Globus pallidus (tissue), 1 donor: ENCODE measurements at places on chromosomes 5 and 9.

DNA sequence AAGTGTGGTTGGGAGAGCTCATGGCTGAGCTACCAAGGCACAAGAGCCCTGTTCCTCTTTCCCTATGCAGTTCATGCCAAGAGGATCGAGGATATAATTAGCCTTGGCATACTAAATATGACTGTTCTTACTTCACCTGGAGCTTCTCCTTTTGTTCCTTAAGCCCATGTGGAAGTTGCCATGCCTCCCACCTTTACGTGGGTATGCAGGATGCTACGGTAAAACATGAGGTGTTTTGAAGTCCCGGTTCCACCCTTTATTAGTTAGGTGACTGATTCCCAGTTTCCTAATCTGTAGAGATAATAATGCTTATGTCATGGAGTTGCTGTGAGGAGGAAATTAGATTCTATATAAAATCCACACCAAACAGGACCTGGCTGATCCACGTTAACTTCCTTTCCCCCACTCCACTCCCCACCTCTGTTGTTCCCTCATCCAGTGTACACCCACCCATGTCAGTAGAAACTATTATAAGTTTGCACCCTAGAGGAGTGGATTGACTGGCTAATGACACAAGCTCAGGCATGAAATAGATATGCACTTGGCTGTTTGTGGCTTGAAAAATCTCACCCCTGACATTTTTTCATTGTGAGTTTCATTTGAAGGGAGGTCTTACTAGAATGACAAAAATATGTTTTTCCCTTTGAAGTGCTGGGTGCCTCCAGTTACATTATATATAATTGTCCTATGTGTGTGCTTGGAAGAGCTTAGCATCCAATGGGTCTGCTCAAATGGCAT, 36.8 kb upstream of the SHOC1 start:
- DNase-seq: no peak

- no peak for DNase-seq
Observed at GRCh38 chr9:8706531-8706930, 907.0 kb upstream of the DMAC1 start.

GRCh38 chr9:121645003-121645402, 6.4 kb upstream of the DAB2IP start:
- DNase-seq: peak; percentile 47

GRCh38 chr5:14218897-14219573, 75.9 kb downstream of the TRIO start:
- no peak for DNase-seq

GRCh38 chr5:14187157-14187556, 44.0 kb downstream of the TRIO start:
- no peak for DNase-seq

- DNase-seq: peak; percentile 69
Observed at GRCh38 chr5:129771058-129771838, 23.4 kb downstream of the MINAR2 start.

DNA sequence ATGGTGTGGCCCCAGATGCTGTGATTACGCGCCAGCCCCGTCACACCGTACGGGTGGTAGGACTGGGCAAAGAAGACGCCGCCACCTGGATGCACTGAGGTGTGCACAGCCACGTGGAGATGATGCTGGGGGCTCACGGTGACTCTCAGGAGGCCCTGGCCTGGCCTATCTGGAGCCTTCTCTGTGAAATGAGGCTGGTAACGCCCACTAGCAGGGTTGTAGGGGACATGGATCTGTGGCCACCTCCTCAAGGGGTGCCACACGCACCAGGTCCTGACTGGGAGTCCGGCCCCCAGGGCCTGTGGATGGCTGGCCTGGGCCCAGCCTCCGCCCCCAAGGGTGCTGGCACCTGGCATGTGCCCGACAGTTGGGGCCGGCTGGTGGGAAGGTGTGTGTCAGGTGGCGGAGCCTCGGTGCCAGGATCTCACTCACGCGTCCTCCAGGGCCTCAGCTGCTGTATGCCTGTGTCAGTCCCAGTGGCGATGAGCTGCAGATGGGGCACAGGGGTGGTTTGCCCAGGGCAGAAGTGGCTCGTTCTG, 32.4 kb downstream of the NEK6 start:
- no peak for DNase-seq

DNA sequence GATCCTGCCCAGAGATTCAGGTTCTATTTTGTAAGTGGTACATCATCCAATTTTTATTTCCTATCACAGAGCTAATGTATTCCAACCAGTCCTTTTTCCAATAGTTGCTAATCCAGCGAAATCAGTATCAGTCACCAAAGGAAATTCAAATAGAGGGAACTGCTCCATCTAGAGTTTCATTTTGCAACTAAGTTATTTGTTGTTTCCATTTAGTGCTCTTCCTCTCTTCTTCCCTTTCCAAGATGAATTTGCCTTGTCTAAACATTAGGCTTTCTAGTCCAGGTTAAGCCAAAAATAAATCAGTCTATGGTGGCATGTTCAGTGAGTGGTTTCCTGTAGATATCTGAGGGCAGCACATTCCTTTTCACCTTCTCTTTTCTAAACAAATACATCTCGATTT, 79.8 kb upstream of the SPATA31D4 start:
- no peak for DNase-seq

- no peak for DNase-seq
Observed at GRCh38 chr5:161051920-161052500, 200.0 kb upstream of the ATP10B start.

- peak; percentile 73 for DNase-seq
Observed at GRCh38 chr9:131660466-131661405, 79.1 kb downstream of the RAPGEF1 start.

DNA sequence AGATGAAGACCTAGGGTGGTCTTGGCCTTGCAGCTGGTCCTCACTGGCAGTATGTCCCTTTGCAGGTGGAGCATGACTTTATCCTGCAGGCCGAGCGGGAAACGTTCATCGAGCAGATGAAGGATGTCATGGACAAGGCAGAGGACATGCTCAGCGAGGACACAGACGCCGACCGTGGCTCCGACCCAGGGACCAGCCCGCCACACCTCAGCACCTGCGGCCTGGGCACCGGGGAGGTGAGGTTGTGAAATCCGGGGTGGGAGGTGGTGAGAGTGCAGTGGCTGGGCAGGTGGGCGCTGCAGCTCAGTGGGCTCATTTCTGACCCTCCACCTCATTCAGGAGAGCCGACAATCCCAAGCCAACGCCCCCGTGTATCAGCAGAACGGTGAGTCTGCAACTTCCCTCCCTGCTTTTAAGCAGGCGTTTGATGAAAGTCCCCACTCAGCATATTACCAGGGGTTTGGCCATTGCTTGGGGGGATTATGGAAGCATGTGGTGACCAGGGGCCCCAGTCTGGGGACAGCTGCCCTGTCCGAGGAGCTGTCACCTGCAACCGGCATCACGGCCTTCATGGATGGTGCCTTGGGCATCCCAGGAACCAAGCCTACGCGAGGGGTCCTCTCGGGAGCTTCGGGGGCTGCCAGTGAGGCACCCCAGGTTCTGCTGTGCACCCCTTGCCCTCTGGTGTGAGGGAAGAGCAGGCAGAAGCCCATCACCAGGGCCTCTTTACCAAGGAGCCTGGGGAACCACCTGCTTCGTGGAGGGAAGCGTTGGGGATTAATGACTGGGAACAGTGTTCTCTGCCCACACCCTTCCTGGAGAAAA, 84.0 kb downstream of the WNK2 start:
- DNase-seq: no peak

DNA sequence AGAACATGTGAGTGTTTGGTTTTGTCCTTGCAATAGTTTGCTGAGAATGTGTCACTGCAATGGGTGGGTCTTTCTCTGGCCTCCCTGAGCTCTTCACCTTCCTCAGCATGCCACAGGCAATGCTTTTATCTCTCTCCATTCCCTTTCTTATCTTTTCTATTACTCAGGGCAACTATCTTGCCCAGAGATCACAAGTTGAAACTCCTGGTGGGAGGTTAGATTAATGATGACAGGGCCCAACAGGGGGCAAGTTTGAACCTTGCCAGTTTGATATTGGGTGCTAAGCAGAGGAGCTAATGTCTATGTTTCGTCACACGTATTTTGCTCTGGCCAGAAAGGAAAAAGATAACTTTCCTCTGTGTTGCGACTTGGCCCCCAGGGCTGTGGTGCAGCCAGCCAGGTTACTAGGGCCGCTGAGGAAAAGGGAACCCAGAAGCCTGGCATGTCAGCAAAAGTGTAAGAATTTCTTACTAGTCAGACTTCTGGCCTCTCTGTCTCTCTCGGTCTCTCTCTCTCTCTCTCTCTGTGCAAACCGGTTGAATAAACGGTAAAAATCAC, 299.3 kb upstream of the POU5F2 start:
- DNase-seq: no peak

DNA sequence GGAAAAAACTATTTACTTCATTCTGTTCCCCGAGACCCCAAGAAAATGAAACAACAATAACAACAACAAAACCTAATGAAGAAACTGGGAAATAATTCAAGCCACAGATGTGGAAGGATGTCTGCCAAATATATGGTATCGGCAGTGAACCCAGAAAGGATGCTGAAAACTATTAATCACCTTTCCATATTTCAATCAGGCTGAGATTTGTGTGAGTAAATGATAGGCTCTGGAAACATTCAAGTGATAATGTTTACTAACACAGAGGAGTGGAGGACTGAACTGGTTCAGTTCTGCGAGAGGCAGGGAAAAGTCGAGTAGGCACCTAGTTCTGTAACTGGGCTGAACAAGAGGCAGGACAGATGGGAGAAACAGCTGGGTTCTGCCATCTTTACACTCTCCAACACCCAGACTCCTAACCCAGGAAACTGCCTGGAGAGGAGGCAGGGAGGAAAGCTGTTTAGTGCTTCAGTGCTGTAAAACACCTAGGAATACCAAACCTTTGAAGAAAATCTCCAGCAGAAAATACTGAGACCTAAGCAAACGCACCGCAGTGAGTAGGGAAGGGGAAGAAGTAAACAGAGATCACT, 96.8 kb upstream of the GNA14 start:
- no peak for DNase-seq

GRCh38 chr5:127210042-127210441, 80.6 kb upstream of the MEGF10 start:
- no peak for DNase-seq

DNA sequence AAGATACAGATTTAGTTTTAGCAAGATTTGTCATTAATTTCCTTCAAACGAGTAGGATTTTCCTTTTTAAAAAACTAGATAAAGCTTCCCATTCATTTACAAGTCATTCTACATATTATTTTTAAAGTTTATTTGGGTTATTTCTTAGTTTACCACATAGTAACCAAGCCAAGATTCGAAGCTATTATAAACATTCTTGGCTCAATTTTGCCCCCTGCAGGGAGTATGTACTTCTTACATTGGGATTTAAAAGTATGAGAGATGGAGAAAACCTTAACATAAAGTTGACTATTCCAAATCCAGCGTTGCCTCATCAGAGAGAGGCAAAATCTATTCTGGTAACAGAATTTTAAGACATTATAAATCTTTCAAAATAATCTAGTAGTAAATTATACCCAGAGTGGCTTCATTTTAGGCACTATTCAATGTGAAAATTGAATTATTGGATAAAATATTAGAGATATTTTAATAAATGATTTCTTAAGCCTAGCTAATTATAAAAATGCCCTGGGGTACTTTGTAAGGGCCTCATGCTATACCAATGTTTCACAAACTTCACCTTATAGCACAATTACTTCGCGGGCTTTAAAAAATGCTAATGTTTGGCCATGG, 39.1 kb downstream of the FBN2 start:
- DNase-seq: peak; percentile 29

DNA sequence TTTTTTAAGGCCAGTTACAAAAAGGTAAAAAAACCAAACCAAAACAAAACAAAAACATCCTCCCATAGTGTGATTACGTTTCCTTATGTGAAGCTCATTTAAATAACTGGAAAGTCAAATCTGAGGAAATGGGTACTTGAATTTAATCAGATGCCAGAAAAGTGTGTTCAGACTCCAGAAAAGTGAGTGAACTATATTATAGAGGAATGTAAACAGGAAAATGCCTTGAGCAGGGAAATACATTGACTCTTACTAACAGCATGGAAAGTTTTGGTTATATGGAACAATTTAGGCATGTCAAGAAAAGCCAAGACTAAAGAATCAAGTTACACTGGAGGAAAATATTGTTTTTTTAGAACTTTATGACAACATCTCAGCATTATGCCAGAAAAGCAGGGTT, 37.8 kb upstream of the RNF20 start:
- DNase-seq: no peak

DNA sequence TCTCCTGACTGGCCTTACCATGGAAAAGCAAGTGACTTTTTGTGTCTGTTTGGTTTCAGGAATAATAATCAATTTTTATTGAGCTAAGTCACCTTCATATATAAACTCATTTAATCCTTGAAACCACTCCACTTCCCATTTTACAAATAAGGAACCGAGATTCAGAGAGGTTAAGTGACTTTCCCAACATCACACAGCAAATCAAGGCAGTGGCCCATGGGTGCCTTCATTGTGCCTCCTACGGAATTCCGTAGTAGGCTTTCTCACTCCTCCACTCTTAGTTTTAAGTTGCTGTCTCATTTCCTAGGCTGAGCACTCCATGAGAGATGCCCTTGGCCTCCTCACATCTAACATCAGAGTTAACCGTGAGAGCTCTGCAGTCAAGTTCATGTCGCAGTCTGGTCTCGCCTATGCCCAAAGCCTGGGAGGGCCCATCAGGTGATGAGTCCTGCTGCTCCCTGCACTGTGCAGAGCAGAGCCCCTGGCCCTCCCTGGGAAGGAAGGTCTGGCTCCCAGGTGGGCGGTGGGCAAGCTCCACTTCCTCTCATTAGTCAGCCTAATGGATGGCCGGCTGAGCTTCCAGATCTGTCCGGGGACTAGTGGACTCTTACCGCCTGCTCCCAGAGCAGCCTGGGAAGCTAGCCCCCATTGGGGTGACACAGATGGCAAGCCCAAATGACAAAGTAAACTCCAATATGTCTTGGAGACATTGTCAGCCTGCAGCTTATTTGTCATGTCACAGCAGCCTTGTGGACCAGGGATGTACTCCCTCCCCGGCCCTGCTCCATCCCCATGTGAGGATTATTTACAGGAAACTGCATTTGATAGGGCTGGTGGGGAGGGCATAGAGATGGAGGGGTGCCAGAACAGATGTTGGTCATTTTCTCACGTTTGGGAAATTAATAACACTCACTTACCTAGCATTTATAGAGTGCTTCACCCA, 123.4 kb downstream of the MVB12B start:
- no peak for DNase-seq

GRCh38 chr9:132585954-132586829, 3.8 kb downstream of the BARHL1 start:
- DNase-seq: no peak

DNA sequence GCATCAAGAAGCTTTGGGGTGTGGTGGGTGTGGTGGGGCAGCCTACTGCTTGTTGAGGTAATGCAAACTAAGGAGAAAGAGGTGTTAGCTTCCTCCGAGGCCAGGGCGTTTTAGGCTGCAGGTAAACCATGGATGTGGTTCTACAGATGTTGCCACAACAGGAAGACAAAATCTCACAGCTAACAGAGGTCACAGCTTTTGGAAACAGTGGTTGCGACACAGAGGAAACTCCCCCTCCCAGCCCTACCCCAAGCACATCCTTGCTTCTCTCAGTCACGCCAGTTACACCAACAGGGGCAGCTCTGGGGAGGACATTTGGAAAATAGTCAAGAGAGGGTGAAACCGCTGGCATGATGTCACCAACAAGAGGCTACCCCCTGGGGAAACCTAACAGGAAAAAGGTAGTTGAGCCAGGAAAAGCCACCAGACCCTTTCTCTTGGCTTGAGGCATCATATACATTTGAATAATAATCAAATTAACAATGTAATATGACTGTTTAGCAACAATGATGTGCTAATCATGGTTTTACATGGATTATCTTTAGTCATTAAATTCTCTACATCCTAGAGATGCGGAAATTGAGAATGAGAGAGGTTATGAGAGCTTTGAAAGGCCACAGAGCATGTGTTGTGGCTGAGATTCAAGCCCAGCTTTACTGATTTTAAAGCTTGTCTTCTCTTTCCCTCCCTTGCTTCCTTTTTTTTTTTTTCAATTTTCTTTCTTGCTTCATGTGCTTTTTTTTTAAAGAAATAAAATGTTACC, 82.2 kb upstream of the IL12B start:
- DNase-seq: peak; percentile 5

GRCh38 chr5:101531026-101531425, 627.9 kb upstream of the ST8SIA4 start:
- DNase-seq: no peak
